Activated CD8-positive, alpha-beta memory T cell treated with anti-CD3 and anti-CD28 coated beads for 36 hours (primary cell): ENCODE measurements at places on chromosomes 11 and 22. TPM values are rescaled to one million over a fixed set of nuclear protein-coding genes. Genes with fewer than 3 reads are reported as not detected.

TEX54 gene
- total RNA-seq: 1.4 TPM

OR2AG1 gene
- not detected for total RNA-seq

FDXACB1 gene
- total RNA-seq: 11.8 TPM

CYTH4 gene
- 16.4 TPM for total RNA-seq

GDPD5 gene
- 7.2 TPM for total RNA-seq

C11orf21 gene
- total RNA-seq: 3.5 TPM
